ENCODE measurements at places on chromosomes 6 and 20. TPM values are rescaled to one million over a fixed set of nuclear protein-coding genes. Genes with fewer than 3 reads are reported as not detected.

The GPR63 gene
- total RNA-seq = 2.0 TPM

The C20orf141 gene
- 0.76 TPM for total RNA-seq

The FAM184A gene
- 0.49 TPM for total RNA-seq

The MUC22 gene
- not detected for total RNA-seq

The PI3 gene
- not detected for total RNA-seq

The OTOR gene
- total RNA-seq = not detected

The TEAD3 gene
- total RNA-seq = 32.2 TPM

The ELOVL2 gene
- under 0.01 TPM for total RNA-seq

The MLIP gene
- total RNA-seq = 0.25 TPM

The HSP90AB1 gene
- 524 TPM for total RNA-seq

The PRKN gene
- total RNA-seq = 4.4 TPM

The SLC12A5 gene
- total RNA-seq = 2.1 TPM

The WRNIP1 gene
- 46.6 TPM for total RNA-seq

The SAYSD1 gene
- 13.7 TPM for total RNA-seq

The CLDN20 gene
- total RNA-seq = not detected

The RBL1 gene
- total RNA-seq = 9.3 TPM

The ZNF391 gene
- total RNA-seq = 0.81 TPM

The RAD21L1 gene
- total RNA-seq = not detected

The FANCE gene
- total RNA-seq = 10.8 TPM

The DUSP15 gene
- 0.49 TPM for total RNA-seq

The SCGN gene
- not detected for total RNA-seq

The SCRT2 gene
- total RNA-seq = not detected

The KHDC1 gene
- 4.2 TPM for total RNA-seq

The ZHX3 gene
- 22.1 TPM for total RNA-seq
